Mammary epithelial cell (primary cell): ENCODE measurements at places on chromosomes 16 and 17. TPM values are rescaled to one million over a fixed set of nuclear protein-coding genes. Genes with fewer than 3 reads are reported as not detected.

DNA sequence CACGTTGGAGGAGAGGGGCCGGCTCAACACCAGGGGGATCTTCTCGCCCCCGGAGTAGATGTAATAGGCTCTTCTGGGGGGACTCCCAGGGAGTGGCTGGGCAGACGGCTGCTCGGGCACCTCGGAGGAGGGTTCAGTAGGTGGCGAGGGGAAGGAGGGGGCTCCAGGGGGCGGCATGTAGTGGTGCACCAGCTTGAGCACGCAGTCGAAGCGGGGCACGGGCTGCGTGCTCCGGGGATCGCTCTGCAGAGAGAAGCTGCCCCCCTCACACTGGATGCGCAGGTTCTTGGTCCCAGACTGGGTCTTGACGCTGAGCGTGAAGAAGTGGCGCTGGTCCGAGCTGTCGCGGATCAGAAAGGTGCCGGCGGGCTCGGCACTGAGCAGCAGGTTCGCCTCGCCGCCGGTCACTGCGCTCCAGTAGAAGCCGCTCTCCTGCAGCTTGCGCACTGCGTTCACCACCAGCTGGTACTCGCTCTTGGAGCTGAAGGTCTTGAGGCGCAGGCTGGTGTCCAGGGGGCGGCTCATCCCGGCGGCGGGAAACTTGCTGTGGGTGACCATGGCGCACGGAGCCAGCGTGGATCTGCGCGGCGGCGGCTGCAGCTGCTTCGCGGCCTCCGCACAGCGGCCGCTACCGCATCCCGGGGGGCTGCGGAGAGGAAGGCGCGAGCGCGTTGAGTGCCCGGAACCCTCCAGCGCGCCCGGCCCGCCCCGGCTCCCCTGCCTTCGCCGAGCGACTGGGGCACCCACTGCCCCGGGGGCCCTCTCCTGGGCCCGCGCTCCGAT lies 1.1 kb downstream of the SOCS3 start:
- DNase-seq, result peak; percentile 60

GRCh38 chr16:57540387-57540786 lies 2.1 kb upstream of the ADGRG5 start:
- no peak for DNase-seq

The ABCC11 gene
- 0.42 TPM for polyA plus RNA-seq

DNA sequence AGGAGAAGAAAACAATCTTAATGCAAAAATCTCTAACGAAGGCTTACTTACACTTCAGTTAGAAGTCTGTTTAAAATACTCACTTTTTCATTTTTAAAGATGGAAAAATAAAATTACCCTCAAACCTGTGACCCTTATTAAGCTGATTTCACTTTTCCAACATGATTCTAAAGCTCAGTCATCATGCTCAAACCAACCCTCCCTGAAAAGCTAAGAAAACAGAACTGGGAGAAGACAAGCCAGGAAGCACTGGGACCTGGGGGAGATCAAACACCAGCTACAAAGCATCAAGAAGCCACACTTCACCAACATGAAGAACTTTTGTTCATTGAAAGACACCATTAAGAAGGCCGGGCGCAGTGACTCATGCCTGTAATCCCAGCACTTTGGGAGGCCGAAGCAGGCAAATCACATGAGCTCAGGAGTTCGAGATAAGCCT lies 88.8 kb downstream of the LITAF start:
- DNase-seq, result peak; percentile 66

DNA sequence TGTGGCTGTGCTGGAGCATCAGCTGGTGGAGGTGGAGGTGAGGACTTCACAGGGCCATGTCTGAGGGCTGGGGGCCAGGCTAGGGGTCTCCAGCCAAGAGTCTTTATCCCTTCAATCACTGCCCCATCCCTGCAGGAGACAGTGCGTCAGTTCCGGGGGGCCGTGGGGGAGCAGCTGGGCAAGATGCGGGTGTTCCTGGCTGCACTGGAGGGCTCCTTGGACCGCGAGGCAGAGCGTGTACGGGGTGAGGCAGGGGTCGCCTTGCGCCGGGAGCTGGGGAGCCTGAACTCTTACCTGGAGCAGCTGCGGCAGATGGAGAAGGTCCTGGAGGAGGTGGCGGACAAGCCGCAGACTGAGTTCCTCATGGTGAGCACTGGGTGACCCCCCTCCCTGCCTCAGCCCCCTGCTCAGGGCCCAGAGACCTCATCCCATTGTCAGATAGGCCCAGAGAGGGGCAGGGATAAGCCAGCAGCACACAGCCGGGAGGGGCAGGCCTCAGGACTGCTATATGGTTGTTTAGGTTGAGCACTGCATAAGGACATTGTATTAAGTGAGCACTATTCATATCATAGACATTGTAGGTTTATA lies 2.3 kb upstream of the PYDC1 start:
- DNase-seq, result no peak
